ENCODE measurements at places on chromosomes 2 and 18. TPM values are rescaled to one million over a fixed set of nuclear protein-coding genes. Genes with fewer than 3 reads are reported as not detected.

RTTN gene
- 24.8 TPM for total RNA-seq

DNAJB2 gene
- 53.5 TPM for total RNA-seq

DCDC2C gene
- total RNA-seq = not detected

CSRNP3 gene
- not detected for total RNA-seq

STON1 gene
- total RNA-seq = 1.5 TPM

CPO gene
- total RNA-seq = not detected

TRIM43 gene
- total RNA-seq = not detected

MEP1B gene
- not detected for total RNA-seq

SERPINB13 gene
- total RNA-seq = not detected

REG1B gene
- not detected for total RNA-seq

MYL1 gene
- not detected for total RNA-seq

HSBP1L1 gene
- 1.8 TPM for total RNA-seq

TM4SF20 gene
- not detected for total RNA-seq

CTDSP1 gene
- 100 TPM for total RNA-seq

SEPTIN2 gene
- 276 TPM for total RNA-seq

FNDC4 gene
- not detected for total RNA-seq

YWHAQ gene
- 477 TPM for total RNA-seq

ZC3H6 gene
- 3.8 TPM for total RNA-seq

REG3G gene
- not detected for total RNA-seq

TMEM247 gene
- total RNA-seq = not detected

ABHD1 gene
- total RNA-seq = 0.34 TPM

UGP2 gene
- total RNA-seq = 59.1 TPM

UGT1A3 gene
- not detected for total RNA-seq

HAAO gene
- 0.38 TPM for total RNA-seq

FEV gene
- total RNA-seq = not detected

SERPINB11 gene
- total RNA-seq = not detected

CD28 gene
- 75.2 TPM for total RNA-seq

CTNNA2 gene
- total RNA-seq = not detected

QPCT gene
- 5.5 TPM for total RNA-seq

WDR33 gene
- 80.3 TPM for total RNA-seq

C2orf92 gene
- total RNA-seq = 6.8 TPM

PTPRN gene
- 0.42 TPM for total RNA-seq

MSH2 gene
- total RNA-seq = 62.6 TPM

MAL gene
- total RNA-seq = 29.5 TPM

DAPL1 gene
- total RNA-seq = not detected

NEU4 gene
- total RNA-seq = not detected

SERPINB8 gene
- total RNA-seq = 16.8 TPM

CCDC74A gene
- total RNA-seq = 5.2 TPM

AMMECR1L gene
- 22.1 TPM for total RNA-seq

FOXI3 gene
- not detected for total RNA-seq

DNAH7 gene
- total RNA-seq = 0.04 TPM

CCDC68 gene
- total RNA-seq = not detected

HOXD12 gene
- total RNA-seq = not detected

GCC2 gene
- 33.5 TPM for total RNA-seq

GLS gene
- 223 TPM for total RNA-seq

ACADL gene
- not detected for total RNA-seq

STARD6 gene
- total RNA-seq = not detected

CDK15 gene
- total RNA-seq = not detected
